ENCODE measurements at places on chromosomes 11 and 22.
A peak's percentile ranks its signal among the peaks of the same experiment; 100 is the strongest.

GRCh38 chr11:8031248-8032115 is 44.3 kb downstream of the EIF3F start:
- no peak for DNase-seq

- DNase-seq = no peak
Measured at GRCh38 chr11:115065830-115066664, 387.7 kb downstream of the NXPE2 start.

- no peak for DNase-seq
Measured at GRCh38 chr11:69075421-69076128, 26.8 kb downstream of the TPCN2 start.

DNA sequence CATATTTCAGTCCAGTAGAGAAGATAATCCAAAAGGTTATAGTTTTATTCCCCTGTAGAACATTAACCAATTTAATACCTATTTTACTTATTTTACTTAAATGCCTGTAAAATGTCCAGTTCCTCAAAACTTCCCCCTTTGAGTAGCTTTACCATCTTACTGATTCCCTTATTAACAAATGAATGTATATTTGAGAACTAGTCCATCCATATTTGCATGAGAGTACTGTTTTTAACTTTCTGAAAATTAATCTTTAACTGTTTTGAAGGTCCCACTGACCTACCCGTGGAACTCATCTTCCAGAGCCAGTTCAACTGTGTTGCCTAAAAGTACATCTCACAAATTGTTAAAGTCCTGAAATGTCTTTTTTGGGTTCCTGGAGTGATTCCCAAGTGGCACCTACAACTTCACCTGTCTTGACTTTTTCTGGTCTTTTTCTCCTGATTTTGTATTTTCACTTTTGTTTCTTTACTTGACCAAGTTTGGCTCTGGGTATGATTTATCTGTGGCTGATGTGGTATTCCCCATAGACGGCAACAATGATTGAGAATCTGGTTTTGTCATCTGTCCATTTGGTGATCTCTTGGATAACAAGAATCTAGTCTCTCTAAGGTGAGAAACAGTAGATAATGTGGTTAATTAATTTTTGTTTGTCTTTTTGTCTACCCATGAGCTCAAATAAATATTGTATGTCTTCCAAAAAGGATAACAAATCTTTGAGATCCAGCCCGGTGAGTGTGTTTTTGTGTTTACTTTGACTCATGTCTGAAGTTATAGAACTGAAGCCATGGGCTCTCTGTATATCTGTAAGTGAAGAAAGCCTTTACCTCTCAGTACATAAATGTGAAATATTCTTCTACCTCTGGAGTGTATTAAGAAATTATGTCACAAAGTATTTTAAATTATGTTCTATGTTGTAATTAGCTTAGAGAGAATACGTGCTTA is 174.2 kb downstream of the ETS1 start:
- DNase-seq = no peak

GRCh38 chr11:120054753-120055045 is 83.2 kb downstream of the TRIM29 start:
- DNase-seq = no peak

DNA sequence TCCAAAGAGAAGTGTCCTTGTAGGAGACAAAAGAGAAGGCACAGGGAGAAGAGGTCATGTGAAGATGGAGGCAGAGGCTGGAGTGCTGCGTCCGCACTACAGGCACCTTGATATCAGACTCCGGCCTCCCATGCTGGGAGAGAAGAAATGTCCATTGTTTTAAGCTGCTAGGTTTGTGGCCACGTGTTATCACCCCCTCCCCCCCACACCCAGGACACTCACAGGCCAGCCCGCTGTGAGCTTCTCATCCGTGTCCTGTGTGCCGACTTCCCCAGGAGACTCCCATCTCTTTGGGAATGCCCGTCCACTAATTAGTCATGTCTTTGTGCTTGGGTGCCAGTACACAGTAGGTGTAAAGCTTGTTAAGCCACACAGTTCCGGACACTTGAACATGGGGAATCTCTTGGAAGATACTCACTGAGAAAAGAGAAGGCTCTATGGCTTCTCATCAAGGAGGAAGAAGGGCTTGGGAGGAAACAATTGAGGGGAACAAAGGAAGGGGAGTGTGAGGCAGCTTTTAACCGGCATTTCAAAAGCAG is 1234.7 kb downstream of the TBC1D22A start:
- no peak for DNase-seq

- DNase-seq = no peak
Measured at GRCh38 chr22:39575552-39575825, 4.9 kb downstream of the CACNA1I start.

GRCh38 chr22:17964156-17964555 is 60.2 kb downstream of the MICAL3 start:
- DNase-seq = no peak

GRCh38 chr11:64339754-64340408 is at the start of gene CCDC88B:
Gene CCDC88B (plus strand): TSS chr11:64340204. CDS start chr11:64340267, 63 bp downstream.
- peak; percentile 75 for DNase-seq

GRCh38 chr11:10454878-10455631 is at the start of gene AMPD3:
Gene AMPD3 (plus strand): TSS chr11:10455264. CDS start chr11:10461520, 6,256 bp downstream.
- DNase-seq = no peak

- no peak for DNase-seq
Measured at GRCh38 chr11:33579101-33579500, 121.5 kb downstream of the C11orf91 start.

DNA sequence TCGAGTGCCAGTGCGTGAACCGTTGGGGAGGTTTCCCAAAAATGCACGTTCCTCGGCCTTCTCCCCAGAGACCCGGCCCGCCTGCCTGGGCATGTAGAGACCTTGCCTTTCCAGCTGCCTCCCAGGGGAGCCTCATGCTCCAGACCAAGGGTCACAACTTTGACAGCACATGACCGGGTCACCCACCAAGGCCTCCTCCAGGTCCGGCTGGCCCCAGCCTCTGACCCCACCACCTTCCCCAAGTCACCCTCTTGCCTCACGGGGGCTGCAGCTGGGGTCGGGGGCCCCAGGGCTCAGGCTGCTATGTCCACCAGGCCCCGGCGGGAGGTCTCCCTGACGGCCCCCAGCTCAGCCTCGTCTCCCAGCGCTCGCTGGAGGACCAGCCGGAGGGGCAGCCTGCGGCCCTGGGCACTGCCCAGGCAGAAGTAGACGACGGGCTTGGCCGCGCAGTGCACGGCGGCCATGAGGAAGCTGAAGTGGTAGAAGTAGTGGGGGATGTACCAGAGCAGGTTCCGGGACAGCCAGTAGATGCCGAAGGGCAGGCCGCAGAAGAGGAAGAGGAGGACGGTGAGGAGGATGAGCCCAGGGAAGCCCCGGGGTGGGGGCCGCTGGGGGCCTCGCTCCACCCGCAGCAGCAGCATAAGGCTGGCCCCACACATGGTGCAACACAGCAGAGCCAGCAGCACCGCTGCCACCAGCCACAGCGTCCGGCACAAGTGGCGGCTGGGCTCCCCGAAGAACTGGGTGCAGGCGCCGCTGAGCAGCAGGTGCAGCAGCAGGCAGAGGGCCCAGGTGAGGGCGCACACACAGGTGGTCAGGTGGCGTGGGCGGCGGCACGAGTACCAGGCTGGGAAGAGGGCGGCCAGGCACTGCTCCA is 4.4 kb downstream of the MRGPRE start:
- no peak for DNase-seq

DNA sequence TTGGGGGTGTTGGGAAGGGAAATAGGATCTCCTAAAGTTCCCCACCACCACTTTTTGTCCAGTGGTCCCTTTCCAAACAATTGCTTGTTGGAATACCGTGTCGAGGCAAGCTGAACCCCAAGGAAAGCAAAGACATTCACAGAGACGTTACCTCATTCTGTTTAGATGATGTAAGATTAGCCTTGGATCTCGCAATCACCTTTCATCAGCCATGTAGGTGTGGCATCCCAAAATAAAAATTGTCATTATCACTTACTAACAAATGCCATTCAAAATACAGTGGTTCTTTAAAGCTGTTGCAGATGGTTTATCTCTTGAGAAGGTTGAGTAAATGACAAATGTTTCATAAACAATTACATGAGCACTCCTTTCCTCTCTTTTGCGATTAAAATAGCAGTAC is 86.5 kb upstream of the SLC25A18 start:
- no peak for DNase-seq

DNA sequence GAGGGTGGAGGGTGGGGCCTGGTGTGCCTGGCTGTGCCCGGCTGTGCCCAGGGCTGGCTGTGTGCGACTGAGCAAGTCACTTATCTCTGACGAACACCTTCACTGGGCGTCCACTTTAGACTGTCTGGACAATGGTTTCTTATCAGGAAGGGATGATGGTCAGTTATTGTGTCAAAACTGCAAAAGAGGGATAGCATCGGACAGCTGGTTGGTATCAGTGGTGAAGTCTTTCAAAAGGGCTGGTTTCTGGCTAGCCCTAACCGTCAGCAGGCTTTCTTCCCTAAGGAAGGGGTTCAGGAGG is 4.1 kb upstream of the MGAT3 start:
- no peak for DNase-seq

GRCh38 chr11:69027704-69028372 is 14.8 kb upstream of the MRGPRF start:
- DNase-seq = no peak

GRCh38 chr11:103434073-103434411 is 324.8 kb downstream of the DYNC2H1 start:
- no peak for DNase-seq

DNA sequence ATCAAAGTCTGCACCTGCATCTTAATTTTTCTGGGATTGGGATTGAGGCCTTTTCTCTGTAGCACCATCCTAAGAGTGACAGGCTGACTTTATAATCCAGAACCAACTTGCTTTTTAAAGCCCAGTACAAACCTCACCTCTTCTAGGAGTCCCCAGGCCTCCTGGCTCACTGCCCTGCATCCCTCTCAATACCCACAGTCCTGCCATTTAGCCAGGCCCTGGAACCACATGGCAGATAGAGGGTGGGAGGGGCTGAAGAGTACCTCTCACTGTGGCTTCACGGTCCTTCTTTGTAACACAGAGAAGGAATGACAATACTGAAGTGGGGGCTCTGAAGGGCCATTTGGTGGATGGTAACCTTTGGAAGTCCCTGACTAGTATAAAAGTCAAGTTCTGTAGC is 63.5 kb upstream of the PHOX2A start:
- DNase-seq = no peak

- DNase-seq = no peak
Measured at GRCh38 chr22:19397734-19398104, 33.8 kb downstream of the HIRA start.

DNA sequence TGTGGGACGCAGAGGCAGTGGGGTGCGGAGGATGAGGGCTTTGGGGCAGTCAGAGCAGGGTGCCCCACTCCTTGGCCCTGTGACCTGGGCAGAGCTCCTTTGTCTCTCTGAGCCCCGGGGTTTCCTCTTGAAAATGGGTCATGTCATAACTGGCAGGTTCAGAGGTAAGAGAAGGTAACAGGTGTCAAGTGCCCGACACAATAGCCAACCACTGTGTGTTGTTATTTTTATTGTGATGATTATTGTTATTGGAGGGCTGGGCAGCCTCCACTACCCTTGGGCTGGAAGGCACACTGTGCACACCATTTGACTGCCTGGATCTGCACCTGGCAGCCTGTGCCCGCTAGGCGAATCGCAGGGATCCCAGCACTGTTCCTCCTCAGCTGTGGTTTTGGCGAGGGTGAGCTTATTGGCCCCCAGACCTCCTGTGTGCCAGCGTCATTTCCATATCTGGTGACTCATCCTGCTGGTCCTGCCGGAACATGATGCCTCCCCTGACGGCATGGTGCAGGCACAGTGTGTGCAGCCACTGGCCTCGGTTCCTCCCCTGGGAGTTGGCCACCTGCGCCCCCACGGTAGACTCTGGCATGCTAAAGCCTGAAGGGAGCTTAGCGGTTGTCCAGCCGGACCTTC is 15.4 kb upstream of the SOX10 start:
- no peak for DNase-seq

DNA sequence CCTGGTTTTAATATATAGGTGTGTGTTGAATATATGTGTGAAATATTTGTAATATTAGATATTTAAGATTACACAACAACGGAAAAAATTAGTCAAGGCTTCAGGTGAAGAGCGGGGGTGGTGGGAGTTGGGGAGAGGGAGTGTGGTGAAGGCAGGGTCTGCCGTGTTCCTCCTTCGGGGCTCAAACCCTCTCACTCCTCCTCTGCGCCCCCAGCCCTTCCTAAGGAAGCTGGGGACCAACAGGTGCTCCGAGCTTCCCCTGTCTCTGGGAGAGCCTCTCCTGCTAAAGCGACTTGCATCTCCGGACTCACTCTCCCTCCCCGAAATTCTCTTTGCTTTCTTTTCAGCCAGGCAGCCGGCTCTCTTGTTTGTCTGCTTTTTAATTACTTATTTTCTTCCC is 960 bp upstream of the CADM1 start:
- no peak for DNase-seq

DNA sequence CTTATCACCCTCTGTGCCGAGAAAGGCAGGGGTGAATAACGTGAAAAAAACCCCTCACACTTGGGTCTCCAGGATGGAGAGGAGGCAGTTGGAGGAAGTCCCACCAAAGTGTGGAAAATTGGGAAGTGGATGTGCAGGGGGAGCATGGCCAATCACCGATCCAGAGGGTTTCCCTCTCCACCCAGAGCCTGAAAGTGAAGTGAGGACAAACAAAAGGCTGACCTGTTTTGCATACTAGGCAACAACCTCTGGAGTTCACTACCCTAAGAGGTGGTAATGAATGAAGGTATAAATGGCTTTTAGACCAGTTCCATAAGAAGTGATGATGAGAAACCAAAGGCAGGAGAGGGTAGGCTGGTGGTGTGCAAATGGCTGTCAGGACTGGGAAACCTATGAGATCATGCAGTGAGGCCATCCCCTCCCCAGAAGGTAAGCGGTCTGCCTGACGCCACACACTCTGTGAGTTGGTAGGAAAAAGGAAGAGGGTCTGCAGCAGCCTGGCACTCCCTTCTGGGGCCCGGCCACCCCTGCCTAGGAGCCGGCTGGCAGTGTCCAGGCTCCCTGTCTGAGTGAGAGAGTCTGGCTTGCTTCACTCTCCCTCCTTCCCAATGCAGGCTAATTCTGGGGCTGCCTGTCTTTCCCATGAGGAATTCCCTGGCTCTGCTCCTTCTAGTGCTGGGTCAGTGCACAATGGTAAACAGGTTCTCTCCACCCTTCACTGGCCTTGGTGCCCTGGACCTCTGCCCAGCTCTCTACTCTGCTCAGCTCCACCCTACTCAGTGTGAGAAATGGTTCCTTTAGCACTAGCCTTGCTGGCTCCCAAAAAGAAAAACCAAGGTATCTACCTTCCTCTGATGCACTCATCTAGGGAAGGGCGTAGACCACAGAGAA is 15.6 kb downstream of the TBC1D10A start:
- no peak for DNase-seq

GRCh38 chr22:38080850-38081635 is 2.9 kb downstream of the SLC16A8 start:
- no peak for DNase-seq

All from activated CD8-positive, alpha-beta memory T cell treated with anti-CD3 and anti-CD28 coated beads for 1 hour (primary cell).